ENCODE measurements at places on chromosomes 16 and 17.

GRCh38 chr17:73984941-73985340 lies 218.5 kb upstream of the RPL38 start:
- DNase-seq, result no peak

- no peak for DNase-seq
These were observed 23.3 kb upstream of the ANKRD40CL start for GRCh38 chr17:50790618-50791017.

DNA sequence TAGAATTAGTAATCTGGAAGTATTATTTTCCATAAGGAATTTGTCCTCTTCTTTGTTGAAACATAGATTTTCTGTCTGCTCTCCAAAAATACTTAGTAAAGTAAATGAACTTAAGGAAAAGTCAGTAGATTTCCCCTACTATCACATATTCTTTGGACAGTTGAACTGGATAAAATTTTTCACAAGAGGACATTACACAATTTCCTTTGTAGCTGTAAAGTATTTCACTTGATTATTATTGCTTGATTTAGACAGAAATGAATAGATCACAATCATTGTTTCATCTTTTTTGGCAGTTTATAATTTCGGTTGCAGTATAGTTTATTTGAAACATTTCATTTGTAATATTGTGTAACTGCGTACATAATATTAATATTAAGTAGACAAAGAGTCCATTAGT lies 12.5 kb downstream of the CYB5B start:
- DNase-seq, result no peak

GRCh38 chr17:40612599-40613244 lies 34.9 kb downstream of the SMARCE1 start:
- peak; percentile 6 for DNase-seq

- DNase-seq, result no peak
These were observed 14.1 kb downstream of the NQO1 start for GRCh38 chr16:69712277-69712676.

- no peak for DNase-seq
These were observed 74.2 kb downstream of the CPPED1 start for GRCh38 chr16:12729448-12729847.

DNA sequence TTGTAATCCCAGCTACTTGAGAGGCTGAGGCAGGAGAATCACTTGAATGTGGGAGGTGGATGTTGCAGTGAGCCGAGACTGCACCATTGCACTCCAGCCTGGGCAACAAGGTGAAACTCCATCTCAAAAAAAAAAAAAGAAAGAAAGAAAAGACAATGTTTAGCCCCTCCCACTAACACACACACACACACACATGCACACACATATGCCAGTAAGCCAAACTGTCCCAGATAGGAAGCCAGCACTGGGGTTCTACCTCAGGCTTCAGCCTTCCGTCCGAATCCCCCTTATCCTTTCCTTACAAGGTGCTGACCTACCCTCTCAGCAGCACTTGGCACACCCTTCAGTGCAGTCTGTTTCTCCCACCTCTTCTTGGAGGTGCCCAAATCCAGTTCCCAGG lies 8.7 kb upstream of the KCNH6 start:
- no peak for DNase-seq

- no peak for DNase-seq
These were observed 15.6 kb upstream of the CLEC10A start for GRCh38 chr17:7095625-7096024.
